ENCODE measurements at places on chromosomes 4 and X. TPM values are rescaled to one million over a fixed set of nuclear protein-coding genes. Genes with fewer than 3 reads are reported as not detected.

The SPANXC gene
- not detected for total RNA-seq

The CDKL2 gene
- total RNA-seq, result not detected

The STPG2 gene
- total RNA-seq, result 2.0 TPM

The DCAF8L2 gene
- not detected for total RNA-seq

GRCh38 chrX:126141014-126141413 is 25.1 kb downstream of the DCAF12L2 start:
- DNase-seq, result no peak

DNA sequence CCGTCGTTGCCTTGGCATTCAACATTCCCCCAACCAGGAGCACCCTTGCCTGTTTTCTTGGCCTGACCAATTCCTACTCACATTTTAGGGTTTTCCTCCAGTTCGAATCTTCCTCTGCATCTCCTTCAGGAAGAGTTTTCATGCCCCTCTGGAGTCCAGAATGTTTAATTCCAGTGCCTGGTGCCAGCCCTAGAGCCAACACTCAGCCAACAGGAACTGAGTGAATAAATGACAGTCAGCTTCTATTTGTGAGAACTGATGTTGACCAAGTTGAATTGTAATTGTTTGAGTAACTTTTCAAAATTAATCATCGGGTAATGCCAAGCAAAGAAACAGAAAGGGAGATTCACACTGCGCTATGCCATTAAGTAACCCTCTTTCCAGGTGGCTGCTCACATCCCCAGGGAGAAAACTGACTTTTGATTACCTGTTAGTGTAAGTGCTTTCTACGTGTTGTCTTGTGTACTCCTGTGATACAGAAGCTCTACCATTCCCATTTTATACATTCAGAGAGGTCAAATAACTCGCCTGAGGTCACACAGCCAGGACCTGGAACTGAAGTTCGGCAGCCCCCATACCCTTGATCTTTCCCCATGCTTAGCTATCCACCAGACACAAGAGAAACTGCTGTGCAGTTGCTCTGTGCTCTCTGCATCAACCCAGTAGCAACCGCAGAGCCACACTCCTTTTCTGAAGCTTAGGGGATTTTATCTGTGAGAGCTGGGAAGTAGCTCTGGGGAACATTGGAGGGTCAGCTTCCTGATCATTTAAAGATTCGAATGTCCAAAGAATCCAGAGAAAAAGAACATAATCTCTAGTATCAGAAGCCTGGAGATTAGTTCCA is 19.0 kb upstream of the SLC2A9 start:
- no peak for DNase-seq

GRCh38 chrX:2789569-2789968 is 37.7 kb downstream of the XG start:
- no peak for DNase-seq

DNA sequence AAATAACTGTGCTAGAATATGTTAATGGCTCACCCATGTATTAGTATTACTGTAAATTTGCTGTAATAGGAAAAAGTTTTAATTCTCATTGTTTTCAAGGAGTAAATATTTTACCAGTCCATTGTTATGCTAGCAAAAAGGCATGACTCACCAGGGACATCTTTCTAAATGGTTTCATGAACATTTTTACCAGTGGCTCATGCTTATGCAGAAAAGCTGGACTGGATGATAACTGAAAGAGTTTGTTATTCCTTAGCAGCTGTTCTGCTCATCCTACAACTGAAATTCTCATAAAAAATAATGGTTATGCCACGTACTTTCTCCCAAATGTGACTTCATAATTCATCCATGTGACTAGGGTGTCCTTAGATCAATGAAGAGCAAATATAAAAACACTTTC is 111.9 kb upstream of the PCDH18 start:
- DNase-seq, result no peak

DNA sequence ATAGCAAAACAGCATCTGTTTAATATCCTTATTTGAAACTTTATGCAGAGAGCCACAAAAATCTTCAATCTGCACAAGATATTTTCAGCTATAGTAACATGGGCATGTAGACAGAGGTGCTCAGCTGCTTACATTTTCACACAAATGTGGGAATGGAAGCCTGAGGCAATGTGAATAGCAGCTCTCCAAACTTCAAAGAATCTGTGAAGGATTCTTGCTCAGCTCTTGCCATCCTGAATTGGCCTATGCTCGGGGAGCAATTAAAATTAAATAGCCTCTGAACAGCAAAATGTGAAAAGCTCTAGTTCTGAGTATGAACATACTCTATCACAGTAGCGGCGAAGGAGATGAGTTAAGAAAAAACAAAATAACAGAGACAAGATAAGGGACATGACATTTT is 1523.8 kb downstream of the PCDH7 start:
- DNase-seq, result no peak

DNA sequence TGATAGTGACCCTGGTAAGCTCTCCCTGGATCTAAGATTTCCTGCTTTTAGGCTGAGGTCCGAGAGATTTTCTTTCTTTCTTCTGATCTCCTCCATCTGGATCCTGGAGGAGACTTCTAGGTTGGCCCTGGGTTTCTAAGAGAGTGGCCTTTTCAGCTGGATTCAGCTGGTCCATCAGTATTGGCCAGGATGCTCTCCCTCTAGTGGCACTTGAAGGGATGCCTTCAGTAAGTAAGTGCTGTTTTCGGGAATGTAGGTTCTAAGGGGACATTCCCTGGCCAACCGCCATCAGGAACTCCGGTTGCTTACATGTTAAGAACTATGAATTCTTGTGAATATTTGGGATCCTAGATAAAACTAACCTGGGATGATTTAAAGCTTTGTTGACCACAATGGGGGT is 56.9 kb downstream of the SERTM2 start:
- no peak for DNase-seq

- no peak for DNase-seq
Measured at GRCh38 chr4:16608123-16608522, 290.3 kb downstream of the LDB2 start.

DNA sequence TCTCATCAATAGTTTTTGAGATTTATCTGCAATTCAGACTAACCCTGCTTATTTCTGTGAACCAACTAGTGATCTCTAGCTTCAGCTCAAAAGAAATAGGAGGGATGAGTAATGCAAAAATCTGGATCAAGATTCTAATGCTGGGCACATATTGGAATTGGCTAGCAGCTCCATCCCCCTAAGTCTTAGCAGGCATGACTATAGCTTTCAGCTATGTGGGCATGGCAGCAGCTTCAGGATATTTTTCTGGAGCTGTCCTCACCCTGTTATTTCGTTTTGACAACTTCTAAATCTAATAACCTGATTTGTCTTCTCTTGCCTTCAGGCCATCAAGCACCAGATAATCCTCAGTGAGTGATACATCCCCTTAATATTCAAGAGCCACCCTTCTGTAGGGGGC is 50.8 kb upstream of the GNPDA2 start:
- DNase-seq, result no peak
